ENCODE measurements at places on chromosomes 7 and 10.

DNA sequence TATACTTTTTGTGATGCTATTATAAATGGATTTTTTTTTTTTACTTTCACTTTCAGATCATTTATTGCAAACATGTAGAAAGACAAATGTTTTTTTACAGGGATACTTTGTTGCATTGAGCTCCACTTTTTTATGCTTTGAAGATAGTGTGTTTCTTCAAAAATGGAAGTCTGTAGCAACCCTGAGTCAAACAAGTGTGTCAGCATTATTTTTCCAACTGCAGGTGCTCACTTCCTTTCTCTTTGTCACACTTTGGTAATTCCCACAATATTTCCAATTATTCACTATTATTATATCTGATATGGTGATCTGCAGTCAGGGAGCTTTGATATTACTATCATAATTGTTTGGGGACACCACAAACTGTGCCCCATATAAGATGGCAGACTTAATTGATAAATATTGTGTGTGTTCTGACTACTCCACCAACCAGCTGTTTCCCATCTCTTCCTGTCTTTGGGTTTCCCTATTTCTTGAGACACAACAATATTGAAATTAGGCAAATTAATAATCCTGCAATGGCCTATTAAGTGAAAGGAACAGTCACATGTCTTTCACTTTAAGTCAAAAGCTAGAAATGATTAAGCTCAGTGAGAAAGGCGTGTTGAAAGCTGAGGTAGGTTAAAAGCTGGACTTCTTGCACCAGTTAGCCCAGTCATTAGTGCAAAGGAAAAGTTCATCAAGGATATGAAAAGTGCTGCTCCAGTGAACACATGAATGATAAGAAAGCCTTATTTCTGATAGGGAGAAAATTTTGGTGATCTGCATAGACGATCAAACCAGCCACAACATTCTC, 231.3 kb upstream of the SH2B2 start:
- no peak for DNase-seq

GRCh38 chr7:42217548-42217947, 19.5 kb downstream of the GLI3 start:
- no peak for DNase-seq

DNA sequence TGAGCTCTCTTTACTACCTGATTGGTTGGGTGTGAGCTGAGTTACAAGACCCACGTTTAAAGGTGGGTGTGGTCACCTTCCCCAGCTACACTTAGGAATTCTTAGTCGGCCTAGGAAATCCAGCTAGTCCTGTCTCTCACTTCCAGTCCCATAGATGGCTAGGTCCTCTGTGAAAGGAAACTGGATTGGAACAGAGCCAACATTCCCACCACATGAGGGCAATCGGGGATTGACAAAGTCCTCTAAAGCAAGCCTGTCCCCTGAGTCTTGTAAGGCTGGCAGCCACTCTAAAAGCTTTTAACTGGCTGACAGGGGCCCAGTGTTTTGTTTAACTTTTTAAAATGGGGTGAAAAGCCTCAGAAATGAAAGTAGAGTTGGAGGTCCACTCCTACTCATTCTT, 15.1 kb upstream of the CROT start:
- DNase-seq = no peak

- no peak for DNase-seq
These were observed 40.5 kb upstream of the GSAP start for GRCh38 chr7:77456696-77457095.

DNA sequence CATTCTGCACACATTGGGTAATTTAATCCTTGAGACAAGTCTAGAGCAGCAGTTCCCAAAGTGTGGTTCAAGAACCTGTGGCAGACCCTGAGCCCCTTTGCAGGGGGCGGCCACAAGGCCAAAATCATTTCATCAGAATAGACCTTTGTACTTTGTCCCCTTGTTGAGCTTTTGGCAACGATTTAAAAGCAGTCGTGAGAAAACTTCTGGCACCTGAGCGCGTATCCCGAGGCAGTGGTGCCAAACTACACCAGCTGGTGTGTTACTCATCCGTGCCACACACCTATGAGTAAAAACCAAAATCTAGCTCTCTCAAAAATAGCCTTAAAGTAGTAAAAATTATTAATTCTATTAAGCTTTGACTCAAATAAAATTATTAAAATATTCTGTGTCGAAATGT, 306.8 kb downstream of the SDK1 start:
- no peak for DNase-seq

GRCh38 chr7:11434366-11434765, 397.6 kb downstream of the THSD7A start:
- no peak for DNase-seq

- no peak for DNase-seq
These were observed 99.1 kb upstream of the CACNA2D1 start for GRCh38 chr7:82542665-82543064.

DNA sequence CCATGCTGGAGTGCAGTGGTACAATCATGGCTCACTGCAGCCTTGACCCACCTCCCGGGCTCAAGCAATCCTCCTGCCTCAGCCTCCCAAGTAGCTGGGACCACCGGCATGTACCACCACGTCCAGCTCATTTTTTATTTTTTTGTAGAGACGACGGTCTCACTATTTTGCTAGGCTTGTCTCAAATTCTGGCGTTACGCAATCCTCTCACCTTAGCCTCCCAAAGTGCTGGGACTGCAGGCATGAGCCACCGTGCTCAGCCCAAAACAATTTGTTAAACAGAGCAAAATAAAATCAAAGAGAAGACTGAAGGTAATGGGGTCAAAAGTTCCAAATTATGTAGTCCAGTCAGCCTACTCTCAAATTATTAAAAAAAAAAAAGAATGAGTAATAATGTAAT, 8.7 kb upstream of the JMJD1C start:
- DNase-seq = no peak

Data from amygdala (tissue), 56 donors.